Femur (tissue), 1 donor: ENCODE measurements at places on chromosomes 5 and 9.

GRCh38 chr5:112316731-112317130, 102.3 kb downstream of the EPB41L4A start:
- no peak for DNase-seq

DNA sequence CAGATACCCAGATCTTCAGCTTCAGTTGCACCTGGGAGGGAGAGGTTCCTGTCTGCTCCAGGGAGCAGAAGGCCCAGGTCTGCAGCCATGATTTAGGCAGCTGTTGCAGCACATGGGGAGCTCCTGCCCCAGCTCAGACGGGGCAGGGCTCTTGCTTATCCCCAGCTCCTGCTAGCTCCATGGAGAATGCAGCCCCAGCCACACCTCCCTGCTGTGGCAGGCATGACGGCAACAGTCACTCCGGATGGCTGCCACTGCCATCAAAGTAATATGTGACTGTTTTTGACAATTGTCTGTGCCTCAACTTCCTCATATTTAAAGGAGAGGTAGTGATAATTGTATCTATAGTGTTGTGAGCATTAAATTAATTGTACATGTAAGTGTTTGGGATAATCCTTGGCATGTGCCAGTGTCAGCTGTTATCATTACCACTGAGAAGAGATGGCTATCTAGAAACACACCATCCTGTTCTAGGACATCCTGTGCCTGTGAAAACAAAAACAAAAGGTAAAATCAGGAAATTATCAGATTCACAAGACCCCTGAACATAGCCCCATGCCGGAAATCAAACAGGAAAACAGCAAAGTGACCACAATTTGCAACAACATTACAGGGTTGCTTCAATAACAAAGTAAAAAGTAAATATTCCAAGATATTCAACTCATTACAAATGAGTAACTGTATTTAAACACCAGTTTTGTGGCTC, 1048.8 kb upstream of the ACO1 start:
- no peak for DNase-seq

DNA sequence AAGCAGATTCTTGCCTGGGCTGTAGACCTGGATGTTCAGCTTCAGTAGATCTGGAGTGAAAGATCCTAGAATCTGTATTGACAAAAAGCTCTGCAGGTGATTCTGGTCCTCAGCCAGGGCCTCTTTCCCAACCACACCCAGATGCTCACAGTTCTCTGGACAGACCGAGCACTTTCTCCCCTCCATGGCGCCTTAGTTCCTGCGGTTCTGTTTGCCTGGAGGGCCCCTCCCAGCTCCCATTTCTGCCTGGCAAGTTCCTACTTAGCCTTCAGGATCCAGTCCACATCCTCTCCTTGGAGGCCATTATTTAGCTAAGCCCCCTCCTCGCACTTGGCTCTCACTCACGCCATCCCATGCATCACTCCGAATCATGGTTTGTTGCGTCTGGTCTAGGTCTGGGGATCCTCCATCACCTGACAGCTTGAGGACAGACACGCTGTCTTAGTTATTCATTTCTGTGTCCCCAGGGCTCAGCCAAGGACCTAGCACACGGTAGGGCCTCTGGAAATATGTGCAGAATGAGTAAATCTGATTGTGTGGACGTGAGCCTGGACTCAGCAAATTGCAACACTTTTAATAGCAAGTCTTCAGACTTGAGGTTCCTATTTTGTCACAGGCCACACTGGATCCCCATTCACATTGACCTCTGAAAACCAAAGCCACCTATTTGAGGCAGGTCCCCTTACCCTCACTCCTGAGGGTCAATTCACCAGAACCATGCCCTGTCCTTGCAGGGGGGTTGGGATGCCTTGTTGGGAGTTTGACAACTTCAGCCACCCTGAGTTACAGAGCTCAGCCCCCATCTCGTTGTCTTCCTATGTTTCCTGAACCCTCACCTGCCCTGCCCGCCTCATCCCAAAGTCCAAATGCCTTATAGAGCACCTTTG, 50.7 kb downstream of the COL15A1 start:
- peak; percentile 25 for DNase-seq

- DNase-seq = no peak
These were observed 6.9 kb upstream of the SLC12A7 start for GRCh38 chr5:1118738-1119137.

- no peak for DNase-seq
These were observed 103.6 kb downstream of the BOD1 start for GRCh38 chr5:173512637-173513435.

GRCh38 chr5:103393101-103393754, 134.7 kb downstream of the MACIR start:
- DNase-seq = peak; percentile 46

- DNase-seq = no peak
These were observed 152.3 kb downstream of the NIPBL start for GRCh38 chr5:37028910-37029309.

DNA sequence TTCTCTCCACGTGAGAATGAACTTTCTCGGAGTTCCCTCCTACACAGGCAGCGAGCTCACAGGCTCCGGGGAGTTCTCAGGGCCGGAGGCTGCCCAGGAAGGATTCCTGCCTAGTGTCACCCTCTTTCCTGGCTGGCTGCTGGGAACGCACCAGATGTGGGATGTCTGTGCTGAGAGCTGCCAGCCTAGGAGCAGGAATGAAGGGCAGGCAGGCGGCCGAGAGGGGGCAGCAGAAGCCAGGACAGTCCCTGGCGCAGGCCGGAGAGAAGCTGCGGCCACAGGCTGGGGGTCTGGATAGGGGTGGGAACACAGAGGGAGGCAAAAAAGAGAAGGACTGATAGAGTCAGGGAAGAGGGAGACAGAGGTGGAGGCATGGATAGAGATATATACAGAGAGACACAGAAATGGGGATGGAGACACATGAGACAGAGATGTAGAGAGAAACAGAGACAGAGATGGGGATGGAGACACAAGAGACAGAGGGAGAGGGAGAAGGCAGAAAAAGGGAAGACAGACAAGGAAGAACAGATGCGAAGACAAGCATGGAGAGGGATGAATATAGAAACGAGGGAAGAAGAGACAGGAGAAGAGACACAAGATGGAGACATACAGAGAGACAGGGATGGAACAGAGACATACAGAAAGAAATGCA, 25.3 kb upstream of the ENHO start:
- peak; percentile 84 for DNase-seq

- DNase-seq = no peak
These were observed 69.8 kb downstream of the MAPKAP1 start for GRCh38 chr9:125637241-125637640.

- no peak for DNase-seq
These were observed 23.0 kb downstream of the FNIP1 start for GRCh38 chr5:131773805-131774204.

- DNase-seq = no peak
These were observed 15.7 kb upstream of the TBC1D9B start for GRCh38 chr5:179923436-179923835.

DNA sequence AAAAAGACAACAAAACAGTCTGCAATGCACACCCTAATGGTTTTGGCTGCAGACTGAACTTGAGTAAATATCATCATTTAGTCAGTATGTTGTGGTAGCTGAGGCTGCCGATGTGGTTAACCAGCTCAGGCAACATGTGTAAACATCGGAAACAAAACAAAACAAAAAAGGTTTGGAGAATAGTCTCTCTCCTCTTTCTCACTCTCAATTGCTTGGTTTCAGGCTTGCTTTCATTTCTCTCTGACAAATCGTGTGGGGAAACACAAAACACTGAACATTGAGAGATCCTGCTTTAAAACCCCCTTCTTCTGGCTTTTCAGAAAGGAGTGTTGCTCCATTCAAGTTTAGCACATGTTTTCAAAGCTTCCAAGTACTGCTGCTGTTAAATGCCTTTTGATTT, 453.3 kb downstream of the BNC2 start:
- DNase-seq = peak; percentile 60

GRCh38 chr5:170551076-170551475, 47.3 kb downstream of the KCNIP1 start:
- no peak for DNase-seq

- no peak for DNase-seq
These were observed 109.0 kb downstream of the MVB12B start for GRCh38 chr9:126435626-126436025.

DNA sequence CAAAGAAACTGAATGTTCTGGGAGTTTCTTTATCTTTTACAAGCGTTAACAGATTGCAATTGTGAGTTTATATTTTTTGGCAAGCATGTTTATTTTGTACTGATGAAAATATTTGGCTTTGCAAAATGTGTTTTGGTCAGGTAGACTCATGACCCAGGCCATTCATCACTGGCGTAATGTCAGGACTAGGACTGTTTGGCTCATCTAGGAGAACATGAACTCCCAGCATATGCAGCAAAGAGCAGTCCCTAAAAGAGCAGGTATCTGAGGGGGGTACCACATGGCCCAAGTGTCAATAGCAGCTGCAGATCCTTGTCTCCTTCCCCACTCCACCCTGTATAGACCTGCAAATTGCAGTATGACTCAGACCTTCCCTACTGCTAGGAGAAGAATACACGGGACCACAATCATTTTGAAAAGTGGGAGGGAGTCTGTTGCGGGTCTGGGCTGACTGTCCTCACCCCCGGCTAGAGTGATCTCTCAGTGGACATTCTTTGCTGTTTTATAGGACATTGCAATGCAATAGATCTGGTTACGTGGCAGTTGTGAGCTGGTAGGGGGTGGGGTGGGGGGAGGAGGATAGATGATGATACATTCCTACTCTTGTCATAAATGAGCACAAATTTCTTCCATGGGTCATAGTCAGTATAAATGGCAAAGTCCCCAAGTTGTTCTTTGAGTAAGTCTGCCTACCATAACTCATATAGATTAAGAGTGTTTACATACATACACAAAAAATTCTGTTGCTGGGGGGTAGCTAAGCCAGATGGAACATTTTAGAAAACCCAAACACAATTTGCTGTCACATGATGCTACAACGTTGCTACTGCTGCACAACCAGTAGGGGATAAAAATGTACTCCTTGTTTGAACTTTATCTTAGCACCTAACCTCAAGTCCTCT, 20.8 kb upstream of the SNCAIP start:
- DNase-seq = no peak

DNA sequence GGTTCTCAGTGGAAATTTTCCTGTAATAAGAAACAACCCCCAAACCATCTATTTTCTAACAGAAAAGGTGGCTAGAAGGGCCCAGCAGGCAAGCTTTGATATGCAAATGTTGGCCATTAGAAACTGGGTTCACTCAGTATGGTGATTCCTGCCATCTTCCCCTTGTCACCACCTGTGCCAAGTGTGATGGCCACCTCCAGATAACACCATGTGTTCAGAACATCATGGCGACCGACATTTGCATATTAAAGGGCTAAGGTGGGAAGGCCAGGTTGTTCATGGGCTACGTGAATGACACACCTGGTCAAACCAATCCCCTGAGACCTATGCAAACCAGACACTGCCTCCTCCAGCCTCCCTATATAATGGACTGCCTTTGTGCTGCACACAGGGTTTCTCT, 20.4 kb downstream of the FOXE1 start:
- no peak for DNase-seq

DNA sequence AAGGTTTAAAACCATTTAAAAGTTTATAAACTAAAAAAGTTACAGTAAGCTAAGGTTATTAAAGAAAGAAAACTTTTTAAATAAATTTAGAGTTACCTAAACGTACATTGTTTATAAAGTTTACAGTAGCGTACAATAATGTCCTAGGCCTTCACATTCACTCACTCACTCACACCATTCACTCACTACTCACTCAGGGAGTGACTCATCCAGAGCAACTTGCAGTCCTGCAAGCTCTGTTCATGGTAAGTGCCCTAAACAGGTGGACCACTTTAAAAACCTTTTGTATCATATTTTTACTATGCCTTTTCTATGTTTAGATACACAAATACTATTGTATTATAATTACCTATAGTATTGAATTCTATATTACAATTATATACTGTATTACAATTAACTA, 190.8 kb upstream of the RASA1 start:
- DNase-seq = no peak

GRCh38 chr5:20554001-20554400, 566.0 kb upstream of the CDH18 start:
- DNase-seq = no peak

DNA sequence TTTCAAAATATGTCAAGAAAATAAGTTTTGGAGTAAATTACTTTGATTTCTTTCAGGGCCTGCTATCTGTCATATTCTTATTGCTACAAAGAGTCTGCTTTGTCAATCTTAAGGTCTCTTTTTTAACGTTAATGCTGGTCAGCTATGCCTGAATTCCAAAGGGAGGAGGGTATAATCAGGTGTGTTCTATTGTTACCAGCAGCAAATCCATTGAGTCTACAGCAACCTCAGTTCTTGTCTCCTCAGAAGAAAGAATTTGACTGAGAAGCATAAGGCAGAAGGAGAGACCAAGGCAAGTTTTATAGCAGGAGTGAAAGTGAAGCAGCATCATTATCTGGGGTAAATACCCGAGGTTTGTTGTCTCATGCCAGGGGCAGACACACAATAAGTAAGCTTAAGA, 23.7 kb upstream of the MINAR2 start:
- no peak for DNase-seq

DNA sequence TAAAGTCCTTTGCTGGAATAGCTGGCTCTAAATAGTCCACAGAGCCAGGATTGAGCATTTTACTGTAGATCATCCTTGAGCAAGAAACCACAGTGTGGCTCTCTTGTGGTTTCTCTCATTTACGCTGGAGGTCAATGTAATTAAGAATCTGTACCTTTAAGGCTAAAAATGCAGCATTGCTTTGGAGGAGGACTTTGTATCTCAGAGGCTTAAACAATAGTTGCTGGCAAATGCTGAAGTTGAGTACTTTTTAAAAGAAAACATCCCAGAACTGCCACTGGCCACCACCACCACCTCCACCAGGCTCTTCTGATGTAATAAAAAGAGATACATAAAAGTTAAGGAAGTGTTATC, 177.3 kb upstream of the ADAMTSL1 start:
- DNase-seq = no peak

- no peak for DNase-seq
These were observed 438.1 kb downstream of the MAT2B start for GRCh38 chr5:163943546-163943945.

- DNase-seq = no peak
These were observed 279.4 kb upstream of the SEMA6A start for GRCh38 chr5:116853992-116854391.

DNA sequence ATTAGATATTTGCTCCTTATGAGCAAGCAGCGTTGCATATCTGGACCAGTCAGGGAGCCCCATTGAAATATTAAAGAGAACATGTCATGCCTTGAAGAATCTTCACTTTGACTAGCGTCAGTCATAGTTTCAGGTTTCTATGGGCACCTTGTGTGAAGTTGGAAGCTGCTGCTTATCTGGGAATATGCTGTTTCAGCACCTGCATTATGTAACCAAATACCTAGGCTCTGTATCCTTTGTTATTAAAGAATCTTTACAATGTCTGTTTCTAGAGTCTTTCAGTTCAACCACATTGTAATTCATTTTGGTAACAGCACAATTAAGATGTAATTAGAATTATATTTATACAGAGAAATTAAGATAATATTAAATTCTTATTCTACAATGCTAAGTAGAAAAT, 818.8 kb upstream of the TYRP1 start:
- no peak for DNase-seq
